ENCODE measurements at places on chromosomes 3 and 15.

- no peak for DNase-seq
Measured at GRCh38 chr15:26179906-26180305, 316.8 kb upstream of the ATP10A start.

DNA sequence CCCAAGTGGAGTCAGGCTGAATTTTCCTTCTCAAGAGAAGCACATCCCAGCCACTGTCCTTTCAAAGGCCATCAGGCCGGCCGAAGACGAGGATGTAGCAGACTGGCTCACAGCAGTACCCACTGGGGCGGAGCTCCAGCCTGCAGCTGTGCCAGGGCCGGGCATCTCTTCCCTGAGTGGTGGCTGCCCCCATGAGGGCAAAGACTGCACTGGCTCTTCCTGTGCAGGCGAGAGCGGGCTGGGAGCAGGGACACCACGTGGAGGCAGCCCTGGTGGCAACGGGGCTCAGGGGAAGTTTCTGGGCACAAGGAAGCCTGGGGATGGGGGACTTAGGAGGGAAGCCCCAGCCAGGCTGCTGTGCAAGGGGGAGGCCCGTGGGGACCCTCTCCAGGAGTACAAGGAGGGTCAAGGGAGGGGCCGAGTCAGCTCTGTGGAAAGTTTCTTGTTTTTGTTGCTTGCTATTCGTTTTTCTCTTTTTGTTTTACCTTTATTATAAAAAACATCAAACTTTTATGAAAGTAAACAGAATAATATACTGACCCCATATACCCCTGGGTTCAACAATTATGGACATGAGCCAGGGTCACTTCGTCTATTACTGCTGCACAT, 66.1 kb downstream of the RPN1 start:
- DNase-seq = peak; percentile 79

DNA sequence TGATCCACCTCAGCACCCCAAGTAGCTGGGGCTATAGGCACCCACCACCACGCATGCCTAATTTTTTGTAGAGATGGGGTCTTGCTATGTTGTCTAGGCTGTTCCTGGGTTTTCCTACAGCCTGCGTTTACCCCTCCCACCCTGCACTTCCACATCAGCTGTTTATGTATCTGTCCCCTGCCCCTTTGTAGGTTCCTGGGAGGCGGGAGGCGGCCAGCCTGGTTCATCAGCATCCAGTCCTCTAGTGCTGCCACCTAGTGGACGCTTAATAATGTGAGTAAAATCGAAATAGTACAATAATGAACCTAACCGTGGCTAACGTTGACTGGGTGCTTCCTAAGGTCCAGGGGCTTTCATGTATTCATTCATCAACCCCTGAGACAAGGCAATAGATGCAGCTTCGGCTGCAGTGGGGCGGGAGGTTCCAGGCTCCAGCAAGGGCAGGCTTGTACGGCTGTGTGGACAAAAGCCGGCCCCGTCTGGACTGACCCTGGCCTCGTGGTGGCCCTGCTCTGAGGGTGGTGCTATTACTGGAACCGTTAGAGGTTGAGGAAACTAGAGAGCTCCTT, 1.2 kb upstream of the LCTL start:
- DNase-seq = no peak

DNA sequence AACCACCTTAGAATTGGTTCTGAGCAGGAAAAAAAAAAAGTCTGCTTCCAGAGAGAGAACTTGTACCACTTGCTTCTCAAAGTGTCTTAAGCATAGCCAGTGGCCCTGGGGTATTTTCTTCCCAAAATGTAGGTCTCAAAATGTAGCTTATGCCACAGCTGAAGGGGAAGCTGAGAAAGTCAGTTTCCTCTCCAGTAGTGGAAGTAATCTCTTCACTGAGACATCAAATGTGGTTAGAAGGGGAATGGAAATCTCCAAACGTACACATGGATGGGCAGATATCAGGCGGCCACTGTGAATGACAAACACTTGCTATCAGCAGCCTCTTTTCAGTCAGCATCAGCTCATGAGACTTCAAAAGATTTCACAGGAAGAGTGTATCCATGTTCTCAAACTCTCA, 841.2 kb downstream of the TUSC7 start:
- DNase-seq = no peak

DNA sequence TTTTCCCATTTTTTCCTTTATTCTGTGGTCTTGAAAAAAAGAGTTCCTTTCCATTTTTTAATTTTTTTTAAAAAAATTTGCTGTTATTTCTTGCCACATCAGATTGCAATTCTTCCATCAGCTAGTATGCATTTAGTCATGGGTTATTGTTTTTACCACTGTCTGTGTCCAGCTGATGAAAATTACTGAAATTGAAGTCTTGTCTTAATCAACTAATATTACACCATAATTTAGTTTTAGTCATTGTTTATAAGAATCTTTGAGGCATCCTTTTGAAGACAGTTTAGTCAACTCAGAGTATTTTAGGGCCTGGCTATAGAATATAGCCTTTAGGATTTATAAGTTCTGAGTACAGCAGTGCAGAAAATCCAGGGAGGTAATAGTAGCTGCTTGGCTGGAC, 172.1 kb downstream of the LRTM1 start:
- no peak for DNase-seq

- no peak for DNase-seq
Measured at GRCh38 chr3:21073561-21073960, 677.4 kb downstream of the ZNF385D start.

GRCh38 chr15:97654481-97655076, 305.9 kb upstream of the ARRDC4 start:
- DNase-seq = no peak

- peak; percentile 10 for DNase-seq
Measured at GRCh38 chr3:46129588-46130272, 78.4 kb downstream of the CCR1 start.

GRCh38 chr3:31882895-31883294, 98.2 kb downstream of the OSBPL10 start:
- DNase-seq = no peak

- no peak for DNase-seq
Measured at GRCh38 chr15:79673416-79674123, 223.2 kb downstream of the MTHFS start.

DNA sequence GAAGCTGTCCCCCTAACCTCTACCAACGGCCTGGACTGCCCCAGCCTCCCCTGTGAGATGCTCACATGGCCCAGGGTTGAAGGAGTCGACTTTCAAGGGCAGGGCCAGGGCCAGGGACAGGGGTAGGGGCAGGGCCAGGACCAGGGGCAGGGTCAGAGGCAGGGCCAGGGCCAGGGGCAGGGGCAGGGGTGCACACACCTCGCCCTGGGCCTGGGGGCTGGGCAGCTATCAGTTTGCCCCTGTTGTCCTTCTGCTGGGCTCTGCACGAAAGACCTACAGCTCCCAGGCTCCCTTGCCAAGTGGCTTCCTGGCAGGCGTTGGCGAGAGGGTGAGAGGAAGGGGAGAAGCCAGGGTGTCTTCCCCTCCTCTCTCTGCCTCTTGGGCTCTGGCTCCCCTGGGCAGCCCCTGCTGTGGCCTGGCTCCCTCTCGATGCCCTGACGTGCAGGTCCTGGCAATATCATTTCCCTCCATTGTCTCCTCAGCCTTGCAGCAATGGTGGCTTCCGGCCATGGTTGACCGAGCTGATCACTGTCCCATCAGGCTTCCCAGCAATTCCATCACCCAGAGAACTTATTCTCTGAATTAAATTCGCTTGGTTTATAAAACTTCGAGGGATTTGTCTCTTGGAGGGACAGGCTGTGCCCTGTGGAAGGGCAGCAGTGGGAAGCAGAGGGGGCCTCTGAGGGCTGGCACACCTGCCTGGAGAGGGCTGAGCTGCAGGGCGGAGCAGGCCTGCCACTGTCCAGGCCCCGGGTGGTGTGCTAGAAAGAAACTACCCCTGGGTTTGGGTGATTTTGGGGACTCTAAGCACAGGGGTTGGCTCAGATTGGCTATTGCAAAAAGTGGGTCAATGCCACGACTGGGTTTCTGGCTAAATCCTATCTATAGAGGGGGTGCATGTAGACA, 13.9 kb downstream of the PRR23E start:
- no peak for DNase-seq

DNA sequence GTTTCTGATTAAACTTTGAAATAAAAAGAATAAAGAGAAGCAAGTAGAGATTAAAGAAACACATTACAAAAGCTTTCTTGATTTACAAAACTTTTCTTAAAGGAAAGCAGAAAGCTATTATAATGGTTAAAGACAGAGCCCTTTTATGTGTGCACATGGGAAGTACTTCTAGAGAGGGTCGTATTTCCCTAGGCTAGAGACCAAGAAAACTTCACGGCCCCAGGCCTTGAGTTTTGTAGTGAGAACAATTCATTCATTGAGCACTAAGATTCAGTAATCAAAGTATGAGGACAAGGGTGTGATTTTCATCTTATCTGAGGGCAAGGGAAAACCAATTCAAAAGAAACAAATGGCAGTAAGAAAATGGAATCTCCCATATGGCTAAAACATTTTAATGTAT, 854.1 kb downstream of the ROBO1 start:
- no peak for DNase-seq

DNA sequence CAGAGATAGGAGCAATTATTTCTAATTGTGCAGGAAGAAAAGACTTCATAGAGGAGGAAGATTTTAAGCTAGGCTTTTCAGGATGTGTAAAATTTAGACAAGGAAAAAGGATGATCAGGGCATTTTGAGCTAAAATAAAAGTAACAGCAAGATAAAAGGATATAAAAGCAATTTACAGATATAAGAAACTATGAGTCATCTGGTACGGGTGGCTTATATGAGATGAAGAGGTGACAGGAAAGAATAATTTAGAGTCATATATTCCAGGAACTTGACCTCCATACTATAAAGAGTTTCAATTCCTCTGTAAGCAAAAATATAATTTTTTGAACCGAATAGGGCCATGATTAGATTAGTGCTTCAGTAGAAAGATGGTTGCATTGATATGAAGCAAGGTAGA, 273.7 kb downstream of the RBMS3 start:
- no peak for DNase-seq

DNA sequence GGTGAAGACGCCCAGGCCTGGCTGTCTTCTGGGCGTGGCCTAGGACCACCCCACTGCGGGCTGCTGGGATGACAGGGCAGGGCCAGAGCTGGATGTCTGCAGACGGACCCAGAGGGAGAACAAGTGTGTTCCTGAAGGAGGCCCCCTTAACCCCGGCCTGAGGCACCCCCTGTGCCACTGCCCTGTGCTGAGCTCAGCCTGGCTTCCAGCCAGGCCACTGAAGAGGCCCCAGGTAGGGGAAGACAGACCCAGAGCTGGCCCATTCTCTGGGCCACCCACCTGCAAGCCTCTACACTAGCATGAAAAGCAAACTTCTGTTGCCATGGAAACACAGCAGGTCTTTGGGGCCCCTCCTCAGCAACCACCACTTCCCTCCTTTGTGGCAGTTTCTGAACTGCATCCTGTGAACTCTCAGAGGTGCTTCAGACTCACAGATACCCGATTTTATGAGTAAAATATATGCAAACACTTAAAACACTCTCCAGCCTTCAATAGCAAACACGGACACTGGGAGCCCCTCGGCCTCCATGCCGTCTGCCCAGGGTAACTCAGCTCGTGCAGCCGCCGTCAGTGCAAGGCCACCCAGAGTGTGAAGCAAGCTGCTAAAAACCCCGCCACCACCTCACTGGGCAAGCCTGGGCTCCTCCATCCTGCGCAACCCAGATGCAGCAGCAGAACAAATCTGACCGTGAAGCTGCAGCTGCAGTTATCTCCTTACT, 42.5 kb downstream of the CMTM6 start:
- no peak for DNase-seq

- no peak for DNase-seq
Measured at GRCh38 chr3:52053307-52054304, 2.8 kb downstream of the DUSP7 start.

- no peak for DNase-seq
Measured at GRCh38 chr3:115239717-115240116, 92.6 kb upstream of the ZBTB20 start.

- DNase-seq = no peak
Measured at GRCh38 chr3:124431331-124431994, 298.8 kb upstream of the UMPS start.

DNA sequence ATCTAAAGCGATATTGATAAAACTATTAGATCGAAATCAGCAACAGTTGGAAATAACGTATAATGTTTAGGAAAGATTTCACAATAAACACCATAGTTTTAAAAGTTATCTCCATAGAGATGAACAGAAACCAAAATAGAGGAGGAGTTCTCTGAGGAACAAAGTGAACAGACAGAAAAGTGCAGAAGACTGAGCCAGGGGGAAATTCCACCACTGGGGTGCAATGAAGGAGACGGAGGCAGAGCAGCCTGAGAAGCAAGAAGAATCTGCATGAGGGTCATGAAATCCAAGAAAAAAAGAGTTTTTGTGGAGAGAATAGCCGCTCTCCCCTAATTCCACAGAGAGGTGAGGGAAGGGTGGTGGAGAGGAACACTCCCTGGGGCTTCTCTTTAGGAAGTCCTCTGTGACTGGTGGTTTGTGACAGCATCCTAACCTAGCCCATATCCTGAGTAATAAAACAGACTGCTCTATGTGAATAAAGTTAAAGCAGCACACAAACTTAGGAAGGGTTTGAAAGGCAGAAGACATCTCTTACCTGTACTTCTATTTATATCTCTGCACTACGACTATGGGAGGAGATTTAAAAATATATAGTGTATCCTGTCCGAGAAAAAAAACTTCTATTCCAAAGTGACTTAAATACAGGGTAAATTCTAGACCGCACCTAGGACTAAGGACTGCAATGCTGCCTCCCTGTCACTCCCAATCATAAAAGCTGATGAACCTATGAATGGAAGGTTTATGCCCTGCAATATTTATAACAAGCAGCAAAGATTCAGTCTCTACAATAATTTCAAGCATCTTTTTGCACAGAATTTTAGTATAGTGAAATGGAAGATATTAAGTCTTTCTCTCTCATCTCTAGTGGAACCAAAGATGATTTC, 22.9 kb downstream of the ATP8B4 start:
- DNase-seq = no peak

- no peak for DNase-seq
Measured at GRCh38 chr3:167467848-167468611, 5.8 kb downstream of the SERPINI2 start.

DNA sequence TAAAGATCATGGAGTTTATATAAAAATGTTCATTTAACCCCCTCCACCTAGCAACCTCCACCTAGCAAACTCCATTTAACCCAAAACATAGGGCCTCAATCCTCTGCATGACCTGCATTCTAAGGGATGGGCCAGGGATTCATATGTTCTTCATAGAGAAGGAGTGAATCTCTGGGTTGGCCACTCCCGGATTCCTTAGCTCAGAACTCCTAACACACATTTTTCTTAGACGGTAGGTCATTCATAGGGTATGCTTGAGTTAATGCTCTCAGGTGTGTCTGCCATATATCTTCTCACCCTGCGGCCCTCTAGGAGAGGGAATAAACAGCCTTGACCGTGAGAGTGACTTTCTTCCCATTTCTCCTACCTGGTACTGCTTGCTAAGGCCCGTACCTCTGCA, 102.0 kb upstream of the IGSF10 start:
- no peak for DNase-seq

GRCh38 chr15:41169781-41170180, 53.7 kb upstream of the INO80 start:
- peak; percentile 1 for DNase-seq

- no peak for DNase-seq
Measured at GRCh38 chr3:23701716-23702597, 103.8 kb upstream of the UBE2E1 start.

GRCh38 chr3:31277582-31277981, 255.1 kb upstream of the STT3B start:
- no peak for DNase-seq

- no peak for DNase-seq
Measured at GRCh38 chr3:174068035-174068434, 670.5 kb downstream of the NLGN1 start.

Measured in GF-D8 (cell line).